Lung (tissue), 17 donors: ENCODE measurements at places on chromosomes 11 and 22. TPM values are rescaled to one million over a fixed set of nuclear protein-coding genes. Genes with fewer than 3 reads are reported as not detected.

Gene APOA4
- not detected for total RNA-seq

DNA sequence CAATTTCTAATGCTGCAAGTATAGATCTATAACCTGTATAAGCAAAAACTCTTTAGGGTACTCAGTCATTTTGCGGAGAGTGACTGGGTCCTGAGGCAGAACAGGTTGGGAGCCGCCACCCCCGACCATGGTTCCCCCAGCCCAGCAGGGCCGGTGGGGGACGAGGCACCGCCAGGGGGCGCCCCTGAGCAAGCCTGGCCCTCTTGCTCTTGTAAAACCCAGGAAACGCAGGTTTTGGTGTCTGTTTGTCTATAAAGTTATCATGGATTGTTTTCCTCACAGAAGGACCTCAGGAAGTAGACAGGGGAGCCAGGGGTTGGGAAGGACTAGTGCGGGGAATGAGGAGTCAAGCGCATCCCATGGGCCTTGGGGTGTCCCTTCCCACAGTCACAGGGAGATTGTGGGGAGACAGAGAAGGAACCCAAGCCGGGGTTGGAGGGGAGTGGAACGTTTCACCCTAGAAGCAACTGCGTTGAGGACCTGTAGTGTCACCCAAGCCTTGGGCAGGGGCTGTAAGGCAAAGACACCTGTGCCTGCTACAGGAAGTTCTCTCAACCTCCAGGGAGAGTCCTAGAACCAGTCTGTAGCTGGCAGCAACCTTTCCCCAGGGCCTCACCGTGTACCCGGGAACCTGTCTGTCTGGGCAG lies 26.4 kb downstream of the KCTD17 start:
- peak; percentile 63 for DNase-seq

- DNase-seq, result no peak
Observed at GRCh38 chr22:35198738-35199137, 58.6 kb upstream of the HMGXB4 start.

- DNase-seq, result no peak
Observed at GRCh38 chr11:133509924-133510697, 22.2 kb downstream of the OPCML start.

Gene ROM1
- total RNA-seq, result 3.5 TPM

Gene SCGB2A2
- total RNA-seq, result not detected

GRCh38 chr11:106344966-106345365 lies 267.5 kb downstream of the AASDHPPT start:
- no peak for DNase-seq

Gene TRPC6
- total RNA-seq, result 66.5 TPM

- no peak for DNase-seq
Observed at GRCh38 chr11:116698080-116698479, 74.7 kb downstream of the BUD13 start.

Gene APLNR
- total RNA-seq, result 93.8 TPM

Gene HTR3B
- total RNA-seq, result not detected

GRCh38 chr11:26995701-26996460 lies 2.0 kb downstream of the FIBIN start:
- peak; percentile 49 for DNase-seq

GRCh38 chr11:117574551-117574950 lies 222.5 kb downstream of the DSCAML1 start:
- DNase-seq, result no peak

GRCh38 chr22:18033204-18033998 lies 9.0 kb upstream of the MICAL3 start:
- DNase-seq, result no peak

- DNase-seq, result no peak
Observed at GRCh38 chr11:104873252-104873651, 25.0 kb downstream of the CASP12 start.

DNA sequence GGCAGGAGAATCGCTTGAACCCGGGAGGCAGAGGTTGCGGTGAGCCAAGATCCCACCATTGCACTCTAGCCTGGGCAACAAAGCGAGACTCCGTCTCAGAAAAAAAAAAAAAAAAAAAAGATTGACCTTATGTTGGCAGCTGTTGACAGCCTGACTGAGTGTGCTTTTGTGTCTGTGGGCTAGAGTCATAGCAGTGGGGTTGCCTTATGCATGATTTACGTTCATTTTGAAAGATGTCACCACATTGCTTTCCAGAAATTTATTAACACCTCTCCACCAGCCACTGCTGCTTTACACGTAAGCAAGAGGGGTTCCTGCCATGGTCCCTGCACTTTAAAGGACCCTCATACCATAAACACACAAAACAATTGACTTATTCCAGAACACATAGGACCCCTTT lies 21.0 kb downstream of the ASRGL1 start:
- DNase-seq, result no peak

DNA sequence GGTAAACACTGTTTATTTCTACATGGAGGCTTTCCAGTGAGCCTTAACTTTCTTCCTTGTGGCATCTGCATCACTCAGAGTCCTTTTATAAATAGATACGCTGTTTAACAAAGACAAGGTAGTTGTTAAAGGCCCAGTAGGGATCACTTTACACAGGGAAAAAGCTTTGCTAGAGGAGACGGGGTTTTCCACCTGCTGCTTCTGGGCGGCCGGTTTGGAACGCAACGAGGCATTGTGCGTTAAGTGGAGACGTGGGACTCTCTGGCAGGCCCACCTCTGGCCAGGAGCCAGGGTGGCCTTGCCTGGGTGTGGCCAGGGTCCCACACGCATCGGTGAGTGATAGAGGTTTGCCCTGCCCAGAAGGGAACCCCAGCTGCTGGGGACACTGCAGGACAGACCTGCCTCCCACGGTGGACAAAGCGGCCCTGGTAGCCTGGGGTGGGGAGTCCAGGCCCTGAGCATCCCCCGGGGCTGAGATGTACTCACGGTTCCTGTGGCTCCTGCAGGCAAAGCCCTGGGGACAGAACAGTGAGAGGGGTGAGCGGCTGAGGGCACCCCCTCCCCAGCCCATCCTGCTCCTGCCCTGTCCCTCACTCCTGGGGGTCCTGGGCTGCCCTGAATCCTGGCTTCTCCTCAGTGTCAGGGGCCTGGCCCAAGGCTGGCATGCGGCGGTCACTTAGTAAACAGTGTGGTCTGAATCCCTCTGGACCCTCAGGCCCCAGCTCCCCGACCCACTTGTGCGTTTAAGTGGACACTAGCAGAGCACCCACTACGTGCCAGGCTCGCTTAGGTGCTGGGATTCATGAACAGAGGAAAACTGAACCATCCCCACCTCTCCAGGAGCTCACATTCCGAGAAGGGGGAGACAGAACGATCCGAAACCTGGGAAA lies 4.2 kb downstream of the IL17REL start:
- DNase-seq, result peak; percentile 40
